Effector CD8-positive, alpha-beta T cell (primary cell): ENCODE measurements at places on chromosomes 6 and 20.

DNA sequence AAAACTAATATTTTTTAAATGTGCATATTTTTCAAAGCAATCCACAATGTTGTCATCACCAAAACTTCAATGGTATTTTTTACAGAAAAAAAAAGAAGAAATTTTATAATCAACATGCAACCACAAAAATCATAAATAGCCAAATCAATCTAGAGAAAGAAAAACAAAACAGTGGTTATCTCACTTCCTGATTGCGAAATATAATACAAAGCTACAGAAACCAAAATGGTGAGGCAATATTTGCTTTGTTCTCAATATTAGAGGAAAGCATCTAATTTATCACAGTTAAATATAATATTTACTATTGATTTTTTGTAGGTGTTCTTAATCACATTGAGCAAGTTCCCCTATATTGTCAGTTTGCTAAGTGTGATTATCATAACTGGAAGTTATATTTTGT is 720.7 kb upstream of the ADGRB3 start:
- no peak for DNase-seq

GRCh38 chr6:38214159-38214558 is 394.6 kb downstream of the ZFAND3 start:
- no peak for DNase-seq

DNA sequence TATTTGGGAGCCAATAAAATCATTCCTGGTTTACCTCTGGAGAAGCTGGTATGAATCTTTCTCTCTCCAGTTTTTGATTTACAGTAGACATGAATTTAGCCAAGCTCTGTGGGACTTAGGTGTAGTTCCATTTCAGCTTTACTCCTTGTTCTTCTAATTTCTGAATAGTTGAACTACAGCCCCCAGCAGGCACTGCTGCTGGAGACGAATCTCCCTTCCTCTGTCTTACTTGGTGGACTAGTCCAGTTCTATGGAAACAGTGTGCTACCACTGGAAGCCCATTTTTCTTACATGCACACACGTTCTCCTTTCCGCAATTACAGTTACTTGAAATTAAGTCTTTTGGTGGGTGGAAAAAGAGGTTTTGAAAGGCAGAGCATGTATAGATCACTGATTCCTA is 42.3 kb downstream of the RALGAPB start:
- no peak for DNase-seq

DNA sequence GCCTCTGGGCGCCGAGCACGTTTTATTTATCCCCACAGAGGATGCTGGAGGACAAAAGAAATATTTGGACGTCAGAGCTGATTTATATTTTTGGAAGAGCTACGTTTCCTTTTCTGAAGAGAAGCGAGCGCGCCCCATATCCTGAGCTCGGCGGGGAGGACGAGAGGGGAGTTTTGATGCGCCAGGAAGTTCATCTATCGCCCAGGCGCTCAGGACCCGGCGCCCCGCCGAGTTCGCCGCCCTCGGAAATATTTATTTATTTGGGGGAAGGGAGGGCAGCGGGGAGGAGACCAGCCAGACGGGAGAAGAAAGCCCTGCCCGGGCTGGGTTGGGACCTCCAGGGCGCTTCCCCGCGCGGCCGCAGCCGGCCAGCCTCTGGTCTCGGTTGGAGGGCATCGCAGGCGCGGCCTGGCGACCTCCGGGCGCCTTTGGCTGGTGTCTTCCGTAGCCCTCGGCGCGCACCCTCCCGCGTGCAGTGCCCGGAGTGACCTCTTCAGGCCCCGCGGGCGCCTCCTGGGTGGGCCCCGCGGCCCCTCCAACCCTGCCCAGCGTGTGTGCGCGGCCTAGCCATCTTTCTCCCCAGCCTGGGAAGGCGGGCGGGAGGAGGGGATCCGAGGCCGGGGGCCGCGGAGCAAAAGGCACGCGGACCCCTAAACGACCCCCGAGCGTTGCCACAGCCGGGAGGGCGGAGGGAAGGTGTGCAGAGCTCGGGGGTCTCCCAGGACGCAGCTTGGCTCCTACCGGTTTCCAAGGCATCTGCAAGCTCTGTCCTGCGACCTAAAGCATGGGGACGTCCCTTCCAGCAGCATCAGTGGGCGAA is 5.4 kb upstream of the FOXF2 start:
- DNase-seq = no peak

DNA sequence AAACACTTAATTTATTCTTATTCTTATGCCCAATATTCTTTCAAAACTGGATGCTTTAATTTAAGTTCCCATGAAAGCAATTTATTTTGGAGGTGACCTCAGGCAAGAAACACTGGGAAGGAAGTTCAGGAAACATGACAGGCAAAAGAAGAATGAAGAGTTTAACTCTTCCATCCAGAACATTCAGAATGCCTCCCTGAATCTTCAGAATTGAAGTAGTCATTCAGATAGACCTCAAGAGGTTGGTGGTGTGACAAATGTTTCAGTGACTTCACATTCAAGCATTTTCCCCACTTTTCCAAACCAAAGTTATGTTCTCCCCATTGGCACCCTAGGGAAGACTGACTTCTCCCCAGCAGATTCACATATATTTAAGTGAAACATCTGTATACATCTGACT is 110.5 kb downstream of the HAO1 start:
- DNase-seq = no peak
